ENCODE measurements at places on chromosomes 4 and X. TPM values are rescaled to one million over a fixed set of nuclear protein-coding genes. Genes with fewer than 3 reads are reported as not detected.

Gene MID1
- total RNA-seq: 23.0 TPM

Gene MSX1
- total RNA-seq: 1.3 TPM

Gene VSIG1
- 0.20 TPM for total RNA-seq

Gene TMEM150C
- total RNA-seq: 0.53 TPM

Gene GPR119
- not detected for total RNA-seq

Gene SMIM9
- not detected for total RNA-seq

Gene DDIT4L
- 5.0 TPM for total RNA-seq

Gene TENT5D
- total RNA-seq: not detected

Gene DCAF12L1
- total RNA-seq: not detected

All from smooth muscle cell of the pulmonary artery (primary cell).